A549 treated with CORT108297 at 1 μM for 4 hours (cell line): ENCODE measurements at places on chromosomes 16 and 17. TPM values are rescaled to one million over a fixed set of nuclear protein-coding genes. Genes with fewer than 3 reads are reported as not detected.

The KSR1 gene
- 11.7 to 16.9 TPM (median 16.3 TPM) in 5 replicates for total RNA-seq

The CRHR1 gene
- total RNA-seq: 0.13 to 0.16 TPM (median 0.14 TPM) in 3 of 5 replicates, not detected in the others

The ZFPM1 gene
- 5.3 to 8.6 TPM (median 7.8 TPM) in 5 replicates for total RNA-seq

The OTOP2 gene
- 0.05 to 0.08 TPM (median 0.05 TPM) in 4 of 5 replicates, not detected in the other for total RNA-seq

The CCDC144A gene
- total RNA-seq: 0.98 to 1.8 TPM (median 1.6 TPM) in 5 replicates

The TBX2 gene
- 4.5 to 7.6 TPM (median 7.0 TPM) in 5 replicates for total RNA-seq

The SNAI3 gene
- total RNA-seq: 0.14 to 0.28 TPM (median 0.16 TPM) in 5 replicates

The ANKRD40CL gene
- total RNA-seq: not detected in 5 replicates

The CDH1 gene
- total RNA-seq: 3.3 to 4.2 TPM (median 3.4 TPM) in 5 replicates

The CCL8 gene
- not detected in 5 replicates for total RNA-seq

The WNK4 gene
- 0.58 to 1.4 TPM (median 1.3 TPM) in 5 replicates for total RNA-seq

The CACNA1H gene
- 8.9 to 14.7 TPM (median 13.9 TPM) in 5 replicates for total RNA-seq

The KRT32 gene
- 0.05 TPM in 1 of 5 replicates, not detected in the others for total RNA-seq

The CES5A gene
- total RNA-seq: not detected in 5 replicates

The C17orf78 gene
- not detected in 5 replicates for total RNA-seq

The TMEM94 gene
- 38.4 to 52.2 TPM (median 48.2 TPM) in 5 replicates for total RNA-seq

The NECAB2 gene
- total RNA-seq: 2.1 to 4.1 TPM (median 2.8 TPM) in 5 replicates

The SPATA22 gene
- total RNA-seq: not detected in 5 replicates

The SULT1A1 gene
- total RNA-seq: 4.3 to 7.2 TPM (median 5.7 TPM) in 5 replicates

The TEX19 gene
- 0.30 to 0.60 TPM (median 0.44 TPM) in 5 replicates for total RNA-seq

The GFAP gene
- 0.55 to 0.86 TPM (median 0.75 TPM) in 5 replicates for total RNA-seq

The CES1 gene
- 30.1 to 44.8 TPM (median 35.0 TPM) in 5 replicates for total RNA-seq

The AGRP gene
- not detected in 5 replicates for total RNA-seq

The ZNF469 gene
- 8.3 to 15.5 TPM (median 13.0 TPM) in 5 replicates for total RNA-seq

The HSD17B2 gene
- not detected in 5 replicates for total RNA-seq

The SLC7A6OS gene
- 11.4 to 13.9 TPM (median 12.1 TPM) in 5 replicates for total RNA-seq

The CDRT15 gene
- not detected in 5 replicates for total RNA-seq
